Activated CD4-positive, alpha-beta T cell treated with anti-CD3 and anti-CD28 coated beads for 1 hour (primary cell): ENCODE measurements at places on chromosomes 6 and 20.

- DNase-seq, result no peak
Observed at GRCh38 chr6:32411566-32412327, 4.8 kb upstream of the BTNL2 start.

DNA sequence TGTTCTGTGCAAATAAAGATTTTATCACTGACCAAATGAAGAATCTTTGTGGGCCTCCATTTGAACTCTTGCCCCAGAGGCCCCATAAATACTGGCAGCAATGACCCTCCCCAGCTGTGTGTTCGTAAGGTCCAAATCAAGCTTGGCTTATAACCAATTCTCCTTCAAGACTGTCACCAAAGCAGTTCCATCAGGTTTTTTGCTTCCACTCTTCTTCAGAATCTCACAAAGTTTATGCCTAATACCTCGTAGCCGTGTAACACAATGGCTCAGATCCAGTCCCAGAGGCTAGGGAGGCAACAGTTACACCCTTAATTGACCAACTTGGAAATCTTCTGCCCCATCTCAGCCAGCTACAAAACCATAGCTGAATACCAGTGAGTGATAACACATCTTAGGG, 120.5 kb downstream of the HIVEP2 start:
- DNase-seq, result no peak

- DNase-seq, result no peak
Observed at GRCh38 chr6:3872370-3872854, 23.2 kb downstream of the FAM50B start.

GRCh38 chr6:127816643-127817042, 84.2 kb downstream of the THEMIS start:
- no peak for DNase-seq

GRCh38 chr6:44680202-44680720, 292.8 kb downstream of the CDC5L start:
- no peak for DNase-seq
